Activated T-cell treated with anti-CD3 and anti-CD28 coated beads, Interleukin-2, amount 50 U/mL, for 72 hours (primary cell): ENCODE measurements at places on chromosomes 12 and 14.

DNA sequence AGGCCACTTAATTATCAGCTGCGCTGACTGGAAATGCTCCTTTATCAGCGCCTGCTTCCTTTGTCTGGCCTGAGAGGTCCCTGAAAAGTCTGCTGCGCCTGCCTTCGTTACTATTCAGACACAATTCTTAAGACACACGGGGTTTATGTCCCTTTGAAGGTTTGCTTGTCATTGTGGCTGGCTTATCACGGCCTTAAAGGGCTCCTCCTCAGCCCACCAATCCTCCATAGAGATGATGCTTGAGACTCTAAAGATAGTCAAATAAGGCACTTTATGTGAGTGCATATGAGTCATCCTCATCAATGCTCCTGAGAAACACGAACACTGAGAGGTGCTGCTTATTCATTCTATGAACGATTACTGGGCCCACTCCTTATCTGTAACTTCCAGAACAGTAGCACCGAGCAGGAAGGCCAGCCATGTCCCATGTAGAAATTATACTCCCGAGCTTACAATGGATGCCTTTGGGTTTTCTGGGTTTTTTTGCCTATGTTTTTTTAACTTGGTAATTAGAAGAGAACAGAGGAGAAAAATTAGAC lies 1268.2 kb upstream of the TMEM132C start:
- DNase-seq: peak; percentile 1

- DNase-seq: no peak
Measured at GRCh38 chr14:24427537-24428508, 1.6 kb downstream of the CBLN3 start.

DNA sequence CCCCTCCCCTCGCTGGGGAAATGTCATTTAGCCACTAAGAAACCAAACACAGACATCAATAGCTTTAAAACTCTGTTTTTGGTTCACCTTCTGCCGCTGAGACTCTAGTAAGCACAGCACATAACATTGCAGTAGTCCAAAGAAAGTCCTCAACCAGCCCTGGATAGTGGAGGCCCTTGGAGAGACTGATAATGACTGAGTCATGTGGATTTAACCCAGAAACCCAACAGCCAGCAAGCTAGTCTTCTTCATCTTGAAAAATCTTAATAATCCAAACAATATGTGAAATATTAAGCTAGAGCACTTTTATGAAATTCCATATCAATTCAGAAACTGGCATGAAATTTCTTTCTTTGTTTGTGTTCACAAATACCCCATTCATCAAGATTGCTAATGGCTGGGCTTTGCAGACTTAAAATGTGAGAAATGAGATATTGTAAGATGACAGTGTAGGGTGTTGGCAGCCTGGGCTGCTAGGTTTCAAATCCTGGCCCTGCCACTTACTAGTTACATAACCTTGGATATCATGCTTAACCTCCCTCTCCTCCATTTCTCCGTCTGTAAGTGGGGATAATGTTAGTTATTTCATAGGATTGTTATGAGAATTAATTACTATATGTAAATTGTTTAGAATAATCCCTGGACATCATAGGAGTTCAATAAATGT lies 40.1 kb downstream of the RERG start:
- no peak for DNase-seq

DNA sequence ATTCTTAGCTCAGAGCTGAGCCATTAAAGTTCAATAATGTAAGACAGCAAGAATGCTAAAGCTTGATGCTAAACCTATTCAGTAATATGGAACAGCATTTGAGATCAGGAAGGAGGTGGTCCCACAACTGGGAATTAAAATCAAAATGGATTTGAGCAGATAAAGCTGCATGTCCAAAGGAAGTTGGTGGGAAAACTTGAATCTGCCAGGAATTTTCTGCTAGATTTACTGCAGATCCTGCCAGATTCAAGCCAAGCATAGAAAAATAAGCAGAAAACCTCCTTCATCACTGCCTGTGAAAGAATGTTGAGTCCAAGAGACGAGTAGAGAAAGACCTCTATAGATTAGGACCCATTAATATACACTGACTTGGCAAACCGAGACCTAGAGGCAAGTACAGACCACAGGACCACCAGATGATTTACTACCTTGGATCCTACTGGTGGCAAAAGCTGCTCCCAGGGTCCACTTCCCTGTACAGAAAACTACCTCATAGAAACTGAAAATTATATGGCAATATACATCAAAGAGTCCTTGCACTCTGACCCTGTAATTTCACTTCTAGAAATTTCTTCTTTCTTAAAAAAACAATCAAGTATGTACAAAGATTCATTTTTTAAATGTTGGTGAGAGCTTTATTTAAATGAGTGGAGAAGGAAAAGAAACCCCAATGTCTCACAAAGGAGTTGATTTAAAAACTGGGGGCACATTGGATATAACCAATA lies 263.2 kb downstream of the DAD1 start:
- DNase-seq: no peak

DNA sequence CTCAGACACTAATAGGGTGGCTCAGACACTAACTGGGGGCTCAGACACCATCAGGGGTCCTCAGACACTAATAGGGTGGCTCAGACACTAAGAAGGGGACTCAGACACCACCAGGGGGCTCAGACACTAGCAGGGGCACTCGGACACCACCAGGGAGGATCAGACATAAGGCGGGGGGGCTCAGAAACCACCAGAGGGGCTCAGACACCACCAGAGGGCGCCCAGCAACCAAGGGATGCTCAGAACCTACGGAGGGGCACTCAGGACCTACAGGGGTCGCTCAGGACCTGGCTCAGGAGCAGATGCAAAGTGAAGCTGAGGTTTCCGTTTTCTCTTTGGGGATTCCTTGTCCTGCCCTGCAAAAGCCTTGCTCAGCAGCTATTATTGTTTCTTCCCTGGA lies 448.5 kb downstream of the TMEM121 start:
- peak; percentile 80 for DNase-seq

GRCh38 chr12:29710104-29710503 lies 73.6 kb downstream of the TMTC1 start:
- no peak for DNase-seq

DNA sequence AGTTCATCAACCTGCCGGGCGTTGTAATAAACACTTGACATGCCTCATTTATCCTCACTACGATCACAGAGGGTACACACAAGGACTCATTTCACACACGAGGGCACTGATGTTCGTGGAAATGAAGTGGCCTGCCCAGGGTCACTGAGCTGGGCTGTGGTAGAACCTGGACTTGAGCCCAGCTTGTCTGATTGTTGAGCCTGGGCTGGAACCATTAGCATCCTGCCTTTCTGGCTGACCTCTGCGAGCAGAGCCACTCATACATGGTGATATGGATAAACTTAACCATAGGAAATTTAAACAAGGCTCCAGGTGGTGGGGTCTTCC lies 16.6 kb upstream of the JDP2 start:
- no peak for DNase-seq

DNA sequence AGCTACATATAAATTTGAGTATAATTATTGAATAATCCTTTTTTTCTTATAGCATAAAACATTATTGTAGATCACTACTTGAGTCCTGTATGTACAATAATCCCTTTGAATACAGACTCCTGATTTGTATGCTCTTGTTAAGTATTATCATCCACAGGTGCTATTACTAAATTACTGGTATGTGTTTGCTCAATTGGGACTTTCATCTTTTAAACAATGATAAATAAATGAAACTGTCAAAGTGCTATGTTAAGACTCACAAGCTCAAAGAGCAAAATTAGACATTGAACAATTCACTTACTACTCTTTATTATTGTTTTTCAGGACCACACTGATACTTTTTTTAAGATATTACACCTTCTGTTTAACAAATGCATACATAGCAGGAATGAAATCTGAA lies 17.8 kb downstream of the MIA2 start:
- no peak for DNase-seq

GRCh38 chr12:131133015-131133905 lies 179.6 kb downstream of the ADGRD1 start:
- no peak for DNase-seq

DNA sequence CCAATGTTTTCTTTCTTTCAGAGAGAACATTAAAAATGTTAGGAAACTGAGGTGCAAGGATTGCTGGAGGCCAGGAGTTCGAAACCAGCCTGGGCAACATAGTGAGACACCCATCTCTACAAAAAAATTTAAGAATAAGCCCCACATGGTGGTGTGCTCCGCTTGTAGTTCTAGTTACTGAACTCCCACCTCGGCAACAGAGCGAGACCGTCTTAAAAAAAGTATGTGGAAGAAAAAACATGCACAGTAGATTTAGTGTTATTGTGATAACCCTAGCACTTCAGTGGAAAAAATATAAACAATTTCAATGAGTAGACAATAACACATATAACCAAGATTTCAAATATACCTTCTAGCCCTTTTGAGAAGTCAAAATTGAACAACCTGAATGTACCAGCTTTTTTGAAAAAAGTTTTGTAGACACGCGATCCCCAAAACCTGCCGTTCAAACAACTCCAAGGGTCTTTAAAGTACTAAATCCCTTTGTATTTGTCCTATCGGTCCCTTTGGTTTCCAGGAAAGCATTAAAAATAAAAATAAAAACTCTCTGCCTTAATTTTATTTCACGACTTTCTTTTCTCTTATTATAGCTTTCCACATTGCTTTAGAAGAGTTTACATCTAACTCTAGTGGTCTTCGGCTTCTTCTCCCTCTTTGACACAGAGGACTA lies 1.0 kb upstream of the ANO6 start:
- no peak for DNase-seq

- no peak for DNase-seq
Measured at GRCh38 chr14:71380271-71380670, 473.0 kb downstream of the PCNX1 start.

DNA sequence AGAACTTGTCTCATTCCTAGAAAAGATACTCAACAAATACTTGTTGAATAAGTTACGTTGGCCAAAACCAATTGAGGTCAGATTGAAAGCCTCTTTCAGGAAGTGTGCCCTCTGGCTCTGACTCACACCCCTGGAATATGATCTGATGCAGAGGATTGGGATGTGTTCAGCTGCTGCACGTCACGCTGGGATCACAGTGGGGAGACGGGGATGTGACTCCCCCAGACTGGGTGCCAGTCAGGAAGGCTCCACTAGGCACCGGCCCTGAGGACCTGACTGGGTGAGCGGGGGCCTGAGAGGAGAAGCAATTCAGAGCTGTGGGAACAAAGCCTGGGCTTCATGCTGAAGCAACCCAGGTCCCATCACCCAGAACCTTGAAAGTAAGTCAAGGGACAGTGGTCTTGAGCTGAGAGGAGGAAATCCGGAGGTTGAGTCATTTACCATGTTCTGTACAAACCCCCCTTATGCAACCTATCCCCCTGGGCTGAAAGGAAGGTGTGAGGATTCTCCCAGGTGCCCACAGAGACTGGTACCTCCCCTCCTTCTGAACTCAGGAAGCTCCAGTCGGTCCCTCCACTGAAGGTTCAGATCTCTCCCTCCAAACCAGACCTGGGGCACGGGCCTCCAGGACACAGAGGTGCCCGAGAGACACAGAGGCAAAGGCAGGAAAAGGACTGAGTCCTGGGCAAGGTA lies 3.9 kb downstream of the CEBPE start:
- no peak for DNase-seq

- no peak for DNase-seq
Measured at GRCh38 chr14:92323916-92324818, 1.2 kb downstream of the SLC24A4 start.

- no peak for DNase-seq
Measured at GRCh38 chr14:23259426-23259825, 21.7 kb downstream of the RNF212B start.

DNA sequence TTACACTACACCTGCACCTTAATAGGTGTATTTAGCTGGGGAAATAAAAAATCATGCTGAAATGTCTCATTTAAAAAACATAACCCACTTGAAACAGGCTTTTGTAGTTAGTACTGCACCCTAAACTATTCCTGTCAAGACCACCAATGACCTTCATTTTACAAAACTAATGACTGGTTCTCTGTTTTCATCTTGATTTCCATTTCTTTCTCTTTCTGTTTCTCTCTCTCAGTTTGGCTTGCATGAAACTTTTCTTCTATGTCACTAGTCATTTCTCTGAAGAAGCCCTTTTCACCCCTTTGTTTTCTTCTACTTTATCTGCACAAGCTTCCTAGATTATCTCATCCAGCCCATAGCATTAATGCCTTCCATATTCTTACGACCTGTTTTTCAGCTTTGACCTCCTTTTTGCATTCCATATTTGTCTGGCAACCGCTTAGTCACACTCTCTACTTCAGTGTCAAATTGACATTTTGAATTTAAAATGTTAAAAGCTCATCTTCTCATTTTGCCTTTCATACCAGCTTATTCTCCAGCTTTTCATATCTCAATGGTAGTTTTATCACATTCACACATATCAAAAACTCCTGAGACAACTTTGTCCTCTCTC lies 32.7 kb upstream of the KLRF1 start:
- DNase-seq: no peak

DNA sequence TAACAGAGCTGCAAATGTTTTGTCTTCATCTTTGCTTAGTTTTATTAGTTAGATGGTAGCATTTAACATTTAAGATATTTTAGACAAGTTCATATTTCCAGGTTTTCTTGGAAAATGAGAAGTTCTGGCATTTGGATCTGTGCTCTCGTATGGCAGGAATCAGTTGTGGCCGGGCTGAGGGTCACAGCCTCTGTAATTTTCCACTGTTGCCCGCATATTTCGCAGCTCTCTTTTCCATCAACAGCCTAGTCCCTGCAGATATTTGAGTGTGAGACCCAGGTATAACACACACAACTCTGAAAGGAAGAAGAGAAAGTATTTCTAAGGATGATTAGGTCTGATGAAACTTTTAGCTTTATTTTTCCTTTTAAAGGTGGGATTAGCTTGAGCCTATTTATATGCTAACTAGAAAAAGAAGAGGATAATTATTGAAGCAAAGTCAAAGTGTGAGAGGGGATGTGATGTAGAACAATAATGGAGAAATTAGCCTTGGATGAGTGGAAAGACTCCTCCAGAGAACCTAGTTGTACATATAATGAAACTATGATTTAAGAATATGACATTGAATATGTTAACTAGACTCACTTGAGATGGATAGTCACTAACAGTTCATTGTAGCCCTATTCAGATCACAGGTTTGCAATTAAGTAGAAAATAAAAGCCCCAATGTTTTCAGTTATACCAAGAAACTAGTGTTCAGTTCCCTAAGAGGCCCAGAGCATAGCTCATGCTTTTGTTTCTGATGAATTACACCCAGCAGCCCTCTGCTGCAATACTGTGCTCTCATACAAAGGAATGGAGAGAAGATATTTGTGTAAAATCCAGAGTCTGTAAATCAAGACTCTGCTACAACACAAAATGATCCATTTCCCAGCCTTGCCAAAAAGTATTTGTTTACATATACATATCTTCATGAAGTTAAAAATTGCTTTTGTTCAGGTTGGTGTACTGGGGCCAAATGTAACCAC lies 158.4 kb downstream of the C12orf50 start:
- DNase-seq: no peak

DNA sequence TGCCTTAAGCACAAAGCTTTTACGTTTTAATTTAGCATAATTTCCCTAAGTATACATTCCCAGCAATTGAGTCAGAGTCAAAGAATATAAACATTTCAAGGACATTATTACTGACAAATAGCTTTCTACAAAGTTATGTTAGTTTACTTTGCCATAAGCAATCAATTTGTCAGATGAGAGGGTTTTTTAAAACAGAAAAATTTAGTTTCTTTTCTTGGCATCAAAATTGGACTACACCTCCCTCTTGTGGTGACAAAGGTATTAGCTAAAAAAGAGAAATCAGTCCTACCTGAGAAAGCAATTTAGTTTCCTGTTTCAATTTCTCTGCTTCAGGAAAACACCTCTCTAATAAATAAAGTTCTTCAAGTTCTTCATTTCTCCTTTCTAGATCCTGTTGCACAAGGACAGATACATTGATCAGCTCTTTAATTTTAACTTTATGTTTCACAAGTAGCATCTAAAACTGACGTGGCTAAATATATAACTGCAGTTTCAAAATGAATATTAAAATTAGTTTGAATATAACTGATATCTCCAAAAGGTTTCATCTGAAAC lies 39.9 kb downstream of the DNAI7 start:
- DNase-seq: no peak
